ENCODE measurements at places on chromosomes 11 and 22. TPM values are rescaled to one million over a fixed set of nuclear protein-coding genes. Genes with fewer than 3 reads are reported as not detected.

Gene AIFM3
- not detected for total RNA-seq

Gene TMPRSS13
- 79.6 TPM for total RNA-seq

Gene APOL3
- 46.7 TPM for total RNA-seq

Gene ZBTB16
- 142 TPM for total RNA-seq

Gene OR51F2
- total RNA-seq: not detected

Gene CBLIF
- total RNA-seq: not detected

Gene TCN2
- 24.2 TPM for total RNA-seq

Gene ESAM
- total RNA-seq: 13.8 TPM

Gene CHRDL2
- not detected for total RNA-seq

Gene CPSF7
- total RNA-seq: 73.2 TPM

Gene ADAMTS15
- total RNA-seq: 7.2 TPM

Gene RAB38
- 51.6 TPM for total RNA-seq
